ENCODE measurements at places on chromosomes 4 and X.

DNA sequence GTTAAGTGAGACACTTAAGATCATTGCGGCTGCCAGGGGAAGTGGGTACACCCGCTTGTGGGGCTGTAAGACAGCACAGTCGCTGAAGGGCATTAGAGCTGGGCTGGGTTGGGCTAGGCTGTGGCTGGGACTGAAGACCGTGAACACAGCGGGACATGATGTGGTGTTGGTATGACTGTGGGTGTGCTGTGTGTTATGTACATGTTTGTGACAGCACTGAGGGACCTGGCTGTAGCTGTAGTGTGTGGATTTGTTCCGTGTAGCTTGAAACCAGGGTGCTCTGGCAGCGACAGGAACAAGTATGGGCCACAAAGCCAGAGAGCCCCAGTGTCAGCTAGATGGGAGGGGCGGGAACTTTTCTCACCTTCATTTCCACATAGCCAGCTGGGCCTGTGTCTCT, 82.1 kb downstream of the NHSL2 start:
- DNase-seq, result no peak

DNA sequence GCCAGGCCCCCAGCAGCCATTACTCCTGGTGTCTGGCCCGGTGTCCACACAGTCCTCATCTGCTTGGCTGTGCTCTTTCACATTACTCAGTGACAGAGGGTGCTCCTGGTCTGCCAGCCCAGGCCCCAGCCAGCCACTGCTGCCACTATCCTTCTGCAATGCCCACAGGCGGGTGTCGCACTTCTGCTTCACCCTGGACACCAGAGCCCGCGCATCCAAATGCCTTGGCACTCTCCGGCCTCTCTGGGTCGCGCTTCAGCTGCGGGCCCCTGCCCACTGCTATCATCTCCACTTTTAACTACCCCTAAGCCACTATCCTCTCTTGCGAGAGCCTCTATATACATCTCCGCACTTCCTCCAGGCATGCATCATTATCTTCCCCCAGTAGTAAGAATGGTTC, 76.4 kb upstream of the UCP1 start:
- no peak for DNase-seq

DNA sequence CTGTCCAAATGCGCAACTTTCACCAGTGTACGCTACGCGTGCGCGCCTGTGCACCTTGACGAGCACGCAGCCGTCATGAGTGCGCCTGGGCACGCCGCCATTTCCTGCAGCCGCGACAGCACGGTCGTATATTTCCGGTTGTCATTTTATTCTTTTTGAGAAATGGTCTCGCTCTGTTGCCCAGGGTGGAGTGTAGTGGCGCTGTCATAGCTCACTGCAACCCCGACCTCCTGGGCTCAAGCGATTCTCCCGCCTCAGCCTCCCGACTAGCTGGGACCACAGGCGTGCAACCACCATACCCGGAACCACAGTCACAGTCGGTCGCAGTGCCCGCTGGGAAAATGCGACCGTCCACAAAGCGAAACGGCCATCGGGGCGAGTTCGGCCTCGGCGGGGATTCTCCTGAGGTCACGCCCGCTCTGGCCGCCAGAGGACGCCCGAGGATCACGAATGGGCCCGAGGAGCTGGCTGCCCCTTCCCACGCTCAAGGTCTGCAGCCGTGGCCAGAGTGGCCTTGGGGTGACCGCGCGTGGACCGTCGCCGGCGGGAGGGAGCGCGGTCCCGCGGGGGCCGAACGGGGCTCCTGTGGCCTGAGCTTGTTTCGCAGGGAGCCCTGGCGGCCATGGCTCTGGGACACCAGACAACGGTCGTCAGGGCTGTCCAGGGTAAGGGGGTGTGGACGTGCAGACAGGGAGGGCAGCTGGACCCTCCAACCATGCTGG, 23.7 kb upstream of the PNMA3 start:
- no peak for DNase-seq

DNA sequence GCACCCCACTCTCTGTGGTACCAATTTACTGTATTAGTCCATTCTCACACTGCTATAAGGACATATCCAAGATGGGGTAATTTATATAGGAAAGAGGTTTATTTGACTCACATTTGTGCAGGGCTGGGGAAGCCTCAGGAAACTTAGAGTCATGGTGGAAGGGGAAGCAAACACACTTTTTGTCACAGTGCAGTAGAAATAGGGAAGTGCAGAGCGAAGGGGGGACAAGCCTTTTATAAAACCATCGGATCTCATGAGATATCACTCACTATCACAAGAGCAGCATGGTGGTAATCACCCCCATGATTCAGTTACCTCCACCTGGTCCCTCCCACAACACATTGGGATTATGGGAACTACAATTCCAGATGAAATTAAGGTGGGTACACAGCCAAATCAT, 766.9 kb upstream of the PCDH10 start:
- no peak for DNase-seq

GRCh38 chr4:185786422-185786821, 25.6 kb downstream of the SORBS2 start:
- DNase-seq, result no peak

All from kidney epithelial cell (primary cell).